AG10803 (cell line): ENCODE measurements at places on chromosomes 4 and X.

DNA sequence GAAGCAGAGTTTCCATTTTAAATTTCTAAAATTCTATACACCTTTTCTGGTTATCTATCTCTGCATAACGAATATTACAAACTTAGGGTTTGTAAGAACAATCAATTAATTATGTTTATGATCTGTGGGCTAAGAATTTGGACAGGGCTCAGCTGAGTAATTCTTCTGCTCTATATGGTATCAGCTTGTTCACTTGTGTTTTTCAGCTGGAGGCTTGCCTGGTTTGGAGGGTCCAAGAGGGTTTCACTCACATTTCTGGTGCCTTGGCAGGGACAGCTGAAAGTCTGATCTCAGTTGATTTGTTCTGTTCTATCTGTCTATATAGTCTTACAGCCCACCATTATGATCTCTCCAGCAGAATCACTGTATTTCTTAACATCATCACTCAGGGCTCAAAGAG, 57.8 kb upstream of the ADGRA3 start:
- DNase-seq = no peak

DNA sequence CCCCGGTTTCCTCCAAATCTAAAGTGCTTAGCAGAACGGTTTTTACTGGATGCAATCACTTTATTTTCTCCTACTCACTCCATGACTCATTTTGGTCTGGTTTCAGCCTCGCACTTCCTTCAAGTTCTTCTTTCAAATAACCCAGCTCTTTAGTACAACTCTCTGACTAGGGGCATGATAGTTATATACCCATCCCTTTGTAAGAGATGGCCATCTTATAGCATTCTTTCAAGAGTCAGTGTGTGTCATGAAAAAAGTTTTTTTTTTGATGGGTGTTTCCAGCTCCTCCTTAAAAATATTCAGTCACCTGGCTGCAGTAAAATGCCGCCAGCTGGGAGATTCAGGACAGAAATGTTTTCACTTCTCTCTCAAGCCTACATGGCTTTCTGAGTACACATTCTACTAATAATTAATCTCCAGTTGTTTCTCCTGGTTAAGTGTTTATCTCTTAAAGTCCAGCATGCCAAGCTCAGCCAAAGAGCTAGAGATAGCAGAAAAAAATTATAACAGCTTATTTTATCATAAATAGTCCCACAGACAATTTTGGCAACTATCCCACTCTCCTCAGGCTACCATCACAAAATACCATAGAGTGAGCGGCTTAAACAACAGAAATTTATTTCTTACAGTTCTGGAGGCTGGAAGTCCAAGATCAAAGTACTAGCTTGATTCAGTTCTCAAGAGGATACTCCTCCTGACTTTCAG, 139.3 kb downstream of the GASK1B start:
- DNase-seq = peak; percentile 16

GRCh38 chr4:47639531-47639930, 154.5 kb downstream of the ATP10D start:
- DNase-seq = peak; percentile 8

DNA sequence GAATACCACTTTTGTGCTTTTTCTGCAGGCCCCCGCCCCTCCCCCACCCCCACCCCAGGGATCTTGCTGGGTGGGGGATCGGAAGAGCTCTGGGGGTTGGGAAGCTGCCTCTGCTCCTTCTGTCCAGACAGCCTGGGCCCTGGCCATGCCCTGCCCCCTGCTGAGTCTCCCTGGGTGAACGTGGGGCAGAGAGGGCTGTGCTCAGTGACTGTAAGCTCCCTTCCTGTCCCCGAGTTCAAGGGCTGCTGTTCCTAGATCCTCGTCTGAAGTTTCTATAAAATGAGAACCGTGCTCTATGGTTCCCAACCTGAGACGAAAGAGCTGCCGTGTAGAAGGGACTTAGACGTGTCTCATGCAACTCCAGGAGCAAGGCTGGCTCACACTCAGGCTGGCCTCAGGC, 105.0 kb downstream of the SORCS2 start:
- no peak for DNase-seq
